ENCODE measurements at places on chromosomes 4 and X. TPM values are rescaled to one million over a fixed set of nuclear protein-coding genes. Genes with fewer than 3 reads are reported as not detected.

TRIM61 gene
- polyA plus RNA-seq, result 0.55 TPM

MSX1 gene
- polyA plus RNA-seq, result 0.67 TPM

CFAP299 gene
- not detected for polyA plus RNA-seq

TRIML2 gene
- not detected for polyA plus RNA-seq

OR13H1 gene
- not detected for polyA plus RNA-seq

NCBP2L gene
- polyA plus RNA-seq, result 0.01 TPM

SMIM10L2A gene
- polyA plus RNA-seq, result 0.92 TPM

- no peaks in the 10 kb centered on the region for H3K27me3 ChIP-seq
- H3K36me3 ChIP-seq, result no peaks in the 10 kb centered on the region
- H3K27ac ChIP-seq, result no peak overlapping the region
- DNase-seq, result no peak
- no peaks in the 10 kb centered on the region for H3K4me1 ChIP-seq
Measured at GRCh38 chr4:55027596-55027995, 97.8 kb downstream of the KDR start.

DNA sequence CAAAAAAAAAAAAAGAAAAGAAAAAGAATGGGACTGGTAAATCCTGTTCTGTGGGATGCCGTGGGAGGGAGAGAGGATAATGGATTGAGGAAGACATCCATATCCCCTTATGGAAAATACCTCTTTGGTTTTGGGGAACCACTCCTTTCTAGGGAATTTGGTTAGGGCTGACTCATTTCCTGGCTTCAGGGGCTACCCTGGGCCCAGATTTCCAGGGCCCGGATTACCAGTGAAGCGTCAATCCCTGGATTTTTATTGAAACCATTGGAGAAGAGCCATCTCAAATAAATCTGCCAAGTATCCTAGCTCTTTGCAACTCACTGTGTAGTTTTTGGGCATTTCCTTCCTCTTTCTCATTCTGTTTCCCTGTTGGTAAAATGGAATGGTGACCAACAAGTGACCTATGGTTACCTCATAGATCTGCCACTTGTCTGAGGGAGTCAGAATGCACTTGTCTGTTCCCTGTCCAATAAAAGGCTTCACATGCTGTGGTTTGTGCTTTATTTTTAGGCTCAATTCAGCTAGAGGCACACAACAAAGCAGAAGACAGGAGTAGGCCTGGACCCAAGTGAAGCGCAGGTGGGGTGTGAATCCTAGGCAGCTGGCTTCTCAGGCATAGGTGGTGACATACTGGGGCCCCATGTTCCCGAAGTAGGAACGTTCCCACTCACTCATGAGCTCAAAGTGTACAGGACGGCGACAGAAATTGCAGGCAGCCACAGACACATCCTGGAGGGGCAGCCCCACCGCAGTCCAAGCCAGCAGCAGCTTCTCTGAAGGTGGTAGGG is 8.6 kb downstream of the APEX2 start:
- no peaks in the 10 kb centered on the region for H3K27me3 ChIP-seq
- H3K4me1 ChIP-seq, result no peaks in the 10 kb centered on the region
- H3K27ac ChIP-seq, result peak overlapping the region; percentile 95

- no peaks in the 10 kb centered on the region for H3K27me3 ChIP-seq
- DNase-seq, result no peak
- H3K4me3 ChIP-seq, result no peak overlapping the region
- no peaks in the 10 kb centered on the region for H3K4me1 ChIP-seq
Measured at GRCh38 chrX:26672571-26672970, 456.6 kb downstream of the MAGEB5 start.

DNA sequence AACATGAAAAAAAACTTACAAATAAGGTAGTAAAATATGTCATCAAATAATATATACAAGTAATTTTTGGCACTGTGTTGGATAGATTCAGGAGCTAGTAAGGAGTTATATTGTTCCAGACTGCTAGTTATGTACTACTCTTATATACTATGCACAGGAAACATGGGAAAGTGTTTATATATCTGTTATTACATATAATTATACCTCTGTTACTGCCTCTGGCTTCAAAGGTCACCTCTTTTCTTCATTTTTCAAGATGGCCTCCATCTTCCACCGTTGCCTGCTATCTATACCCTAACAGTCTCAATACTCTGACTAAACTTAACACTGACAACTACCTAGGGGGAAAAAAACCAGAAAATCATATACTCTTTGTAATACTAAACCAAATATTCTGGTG is 29.5 kb downstream of the LIN54 start:
- H3K4me3 ChIP-seq, result no peak overlapping the region
- H3K36me3 ChIP-seq, result peaks cover 2% of the 10 kb centered on the region
- H3K27ac ChIP-seq, result no peak overlapping the region
- DNase-seq, result peak; percentile 51

- no peak overlapping the region for H3K27ac ChIP-seq
- H3K36me3 ChIP-seq, result no peaks in the 10 kb centered on the region
- no peak for DNase-seq
- no peaks in the 10 kb centered on the region for H3K4me1 ChIP-seq
Measured at GRCh38 chr4:113809311-113809710, 47.8 kb upstream of the CAMK2D start.

DNA sequence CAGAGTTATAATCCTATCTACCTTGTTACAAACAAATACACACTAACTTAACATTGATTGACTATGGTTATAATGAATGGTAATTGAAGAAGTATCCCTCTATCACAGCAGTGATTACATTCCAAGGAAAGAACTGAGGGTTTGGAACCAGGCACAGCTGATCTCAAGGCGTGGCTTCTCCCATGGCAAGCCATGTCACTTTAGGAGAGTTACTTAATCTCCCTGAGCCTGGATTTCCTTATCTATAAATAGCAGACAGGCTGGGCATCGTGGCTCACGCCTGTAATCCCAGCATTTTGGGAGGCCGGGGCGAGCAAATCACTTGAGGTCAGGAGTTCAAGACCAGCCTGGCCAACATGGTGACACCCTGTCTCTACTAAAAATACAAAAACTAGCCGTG is 25.6 kb downstream of the SORBS2 start:
- H3K27me3 ChIP-seq, result no peaks in the 10 kb centered on the region
- no peak for DNase-seq
- H3K36me3 ChIP-seq, result peaks cover 6% of the 10 kb centered on the region
- H3K4me3 ChIP-seq, result no peak overlapping the region

DNA sequence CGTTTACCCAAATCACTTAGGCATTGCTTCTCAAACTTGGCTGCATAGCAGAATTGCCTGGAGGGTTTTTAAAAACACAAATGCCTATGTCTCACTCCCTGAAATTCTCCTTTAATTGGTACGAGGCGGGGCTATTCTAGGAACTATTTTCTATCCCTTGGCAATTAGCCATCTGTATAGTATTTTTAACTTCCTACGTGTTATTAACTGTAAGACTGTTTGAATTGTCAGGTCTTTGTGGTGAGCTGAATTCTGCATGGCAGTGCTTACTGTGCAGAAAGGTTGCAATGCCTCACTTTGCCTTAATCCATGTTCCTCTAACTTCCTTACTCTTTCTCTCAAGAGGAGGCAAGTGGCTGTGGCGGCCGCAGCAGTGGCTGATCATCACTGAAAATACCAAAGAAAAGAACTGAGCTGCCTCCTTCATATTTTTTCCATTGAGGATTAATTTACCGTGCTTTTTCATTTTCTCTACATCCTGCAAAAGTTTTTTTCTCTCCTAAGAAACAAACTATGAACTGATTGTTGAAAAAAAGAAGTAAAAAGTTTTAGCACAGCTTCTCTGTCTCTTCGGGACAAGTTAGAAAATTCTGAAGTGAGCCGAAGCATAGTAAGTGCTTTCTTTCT is at the start of gene SHROOM3:
Gene SHROOM3 (plus strand): TSS at position 329 of the 627 bp plus-strand sequence. CDS start 824 bp downstream, outside the sequence.
- H3K27ac ChIP-seq, result no peak within 1 kb of the TSS
- H3K4me3 ChIP-seq, result no peak within 1 kb of the TSS
- no peaks in the 10 kb centered on the region for H3K27me3 ChIP-seq
- peaks cover 4% of the 10 kb centered on the region for H3K4me1 ChIP-seq
- DNase-seq, result no peak

DNA sequence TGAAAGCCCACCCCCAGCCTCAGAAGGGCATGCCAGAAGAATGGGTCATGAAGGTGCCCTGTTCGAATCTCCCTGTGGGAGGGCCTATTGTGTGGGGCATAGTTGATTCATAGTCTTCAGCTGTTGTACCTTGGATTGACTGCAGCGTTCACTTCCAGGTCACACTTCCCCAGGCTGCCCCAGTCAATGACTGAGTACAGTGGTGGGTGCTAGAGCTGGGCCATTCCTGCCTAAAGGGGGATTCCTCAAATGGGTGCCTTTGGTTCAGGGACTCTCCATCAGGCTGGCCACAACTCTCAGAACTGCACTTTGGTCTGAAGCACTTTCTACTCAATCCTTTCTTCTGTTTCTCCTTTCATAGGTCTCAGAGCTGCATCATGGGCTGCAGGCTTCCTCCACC is 35.0 kb upstream of the RASGEF1B start:
- H3K4me3 ChIP-seq, result no peak overlapping the region
- DNase-seq, result no peak
- no peak overlapping the region for H3K27ac ChIP-seq
- H3K4me1 ChIP-seq, result no peaks in the 10 kb centered on the region
- no peaks in the 10 kb centered on the region for H3K36me3 ChIP-seq

GRCh38 chr4:170853422-170854021 is 763.8 kb upstream of the AADAT start:
- H3K4me1 ChIP-seq, result no peaks in the 10 kb centered on the region
- peak; percentile 54 for DNase-seq

GRCh38 chrX:115583496-115584004 is 22.6 kb downstream of the PLS3 start:
- H3K27ac ChIP-seq, result no peak overlapping the region
- H3K4me3 ChIP-seq, result no peak overlapping the region

GRCh38 chr4:187274153-187274552 is 550.5 kb upstream of the FAT1 start:
- H3K4me3 ChIP-seq, result no peak overlapping the region
- H3K27ac ChIP-seq, result no peak overlapping the region
- no peaks in the 10 kb centered on the region for H3K4me1 ChIP-seq
- no peaks in the 10 kb centered on the region for H3K27me3 ChIP-seq
- DNase-seq, result no peak

DNA sequence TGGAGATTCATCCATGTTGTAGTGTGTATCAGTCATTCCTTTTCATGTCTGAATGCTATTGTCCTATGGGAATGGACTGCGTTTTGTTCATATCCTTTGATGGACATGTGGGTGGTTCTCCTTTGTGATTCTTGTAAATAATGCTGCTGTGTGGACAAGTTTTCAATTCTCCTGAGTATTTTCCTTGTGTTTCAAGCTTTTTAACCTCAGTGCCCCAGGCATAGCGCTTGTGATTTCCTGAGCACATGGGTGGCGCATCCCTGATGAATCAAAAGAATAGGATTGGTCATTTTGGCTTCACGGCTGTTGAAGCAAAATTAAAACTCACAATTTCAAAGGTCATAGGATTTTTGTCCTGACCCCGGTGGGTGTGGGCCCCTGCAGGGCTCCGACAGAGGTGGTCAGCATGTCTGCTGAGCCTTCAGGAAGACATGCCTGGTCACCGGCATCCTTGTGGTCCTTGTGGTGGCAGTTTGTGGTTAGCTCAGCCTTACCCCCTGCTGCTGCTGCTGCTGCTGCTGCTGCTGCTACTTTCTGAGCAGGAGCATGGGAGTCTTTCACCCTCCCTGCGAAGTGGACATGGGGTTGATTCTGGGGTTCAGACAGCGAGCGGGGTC is 30.0 kb downstream of the SHROOM2 start:
- no peak for DNase-seq
- H3K4me1 ChIP-seq, result no peaks in the 10 kb centered on the region
- no peak overlapping the region for H3K27ac ChIP-seq
- H3K27me3 ChIP-seq, result no peaks in the 10 kb centered on the region

GRCh38 chr4:46856333-46856732 is 52.7 kb downstream of the COX7B2 start:
- no peak overlapping the region for H3K4me3 ChIP-seq
- H3K27ac ChIP-seq, result no peak overlapping the region
- no peaks in the 10 kb centered on the region for H3K36me3 ChIP-seq
- H3K4me1 ChIP-seq, result no peaks in the 10 kb centered on the region

DNA sequence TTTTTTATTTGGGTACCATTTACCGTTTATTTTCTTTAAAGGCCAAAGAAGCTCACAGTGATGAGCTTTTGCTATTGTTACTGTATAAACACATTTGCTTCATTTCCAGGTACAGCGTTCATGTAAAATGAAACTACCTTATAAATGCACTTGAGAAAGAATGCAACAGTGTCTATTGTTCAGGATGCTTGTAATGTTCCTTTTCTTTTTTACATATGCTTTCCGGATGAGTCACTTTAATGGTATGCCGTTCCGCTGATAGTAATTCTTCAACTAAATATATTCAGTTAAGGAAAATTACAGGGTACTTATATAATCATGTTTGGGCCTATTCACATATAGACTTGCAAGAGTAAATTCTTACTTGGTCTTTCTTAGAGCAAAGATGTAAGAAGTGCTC is 354.9 kb downstream of the RPA4 start:
- no peak overlapping the region for H3K4me3 ChIP-seq
- no peak for DNase-seq
- no peaks in the 10 kb centered on the region for H3K4me1 ChIP-seq
- H3K36me3 ChIP-seq, result no peaks in the 10 kb centered on the region

GRCh38 chr4:189050643-189051042 is 890.0 kb upstream of the FRG1 start:
- DNase-seq, result peak; percentile 67
- no peaks in the 10 kb centered on the region for H3K36me3 ChIP-seq
- H3K4me3 ChIP-seq, result no peak overlapping the region

DNA sequence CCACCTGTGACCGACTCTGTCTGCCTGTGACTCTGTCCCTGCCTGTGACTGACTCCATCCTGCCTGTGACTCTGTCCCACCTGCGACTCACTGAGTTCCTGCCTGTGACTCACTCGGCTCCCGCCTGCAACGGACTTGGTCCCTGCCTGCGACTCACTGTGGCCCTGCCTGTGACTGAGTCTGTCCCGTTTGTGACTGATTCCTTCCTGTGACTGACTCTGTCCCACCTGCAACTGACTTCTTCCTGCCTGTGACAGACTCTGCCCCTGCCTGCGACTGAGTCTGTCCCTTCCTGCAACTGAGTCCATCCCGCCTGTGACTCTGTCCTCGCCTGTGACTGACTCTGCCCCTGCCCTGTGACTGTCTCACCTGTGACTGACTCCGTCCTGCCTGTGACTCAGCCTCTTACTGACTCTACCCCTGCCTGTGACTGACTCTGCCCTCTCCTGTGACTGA is 9.6 kb upstream of the UVSSA start:
- DNase-seq, result no peak
- H3K4me3 ChIP-seq, result no peak overlapping the region
- H3K4me1 ChIP-seq, result no peaks in the 10 kb centered on the region
- no peaks in the 10 kb centered on the region for H3K27me3 ChIP-seq
- H3K36me3 ChIP-seq, result peaks cover 20% of the 10 kb centered on the region

GRCh38 chr4:141348573-141348972 is 127.9 kb downstream of the ZNF330 start:
- no peak overlapping the region for H3K4me3 ChIP-seq
- no peaks in the 10 kb centered on the region for H3K4me1 ChIP-seq
- DNase-seq, result no peak
- H3K27ac ChIP-seq, result no peak overlapping the region
- H3K36me3 ChIP-seq, result no peaks in the 10 kb centered on the region

GRCh38 chr4:172996571-172997216 is 171.9 kb upstream of the GALNT7 start:
- H3K4me3 ChIP-seq, result no peak overlapping the region
- no peaks in the 10 kb centered on the region for H3K27me3 ChIP-seq
- H3K27ac ChIP-seq, result no peak overlapping the region
- no peak for DNase-seq

GRCh38 chr4:76212851-76213414 is 691 bp downstream of the SCARB2 start:
- peak overlapping the region; percentile 75 for H3K4me3 ChIP-seq
- H3K27me3 ChIP-seq, result no peaks in the 10 kb centered on the region
- H3K27ac ChIP-seq, result peak overlapping the region; percentile 98
- H3K36me3 ChIP-seq, result no peaks in the 10 kb centered on the region

GRCh38 chr4:10605746-10606482 is 78.7 kb downstream of the CLNK start:
- H3K4me3 ChIP-seq, result no peak overlapping the region
- H3K36me3 ChIP-seq, result no peaks in the 10 kb centered on the region
- no peaks in the 10 kb centered on the region for H3K4me1 ChIP-seq
- no peak for DNase-seq
